Stimulated activated CD8-positive, alpha-beta memory T cell treated with anti-CD3 and anti-CD28 coated beads, Interleukin-2, amount 100 ng/mL, for 48 hours (primary cell): ENCODE measurements at places on chromosomes 5 and 9.

DNA sequence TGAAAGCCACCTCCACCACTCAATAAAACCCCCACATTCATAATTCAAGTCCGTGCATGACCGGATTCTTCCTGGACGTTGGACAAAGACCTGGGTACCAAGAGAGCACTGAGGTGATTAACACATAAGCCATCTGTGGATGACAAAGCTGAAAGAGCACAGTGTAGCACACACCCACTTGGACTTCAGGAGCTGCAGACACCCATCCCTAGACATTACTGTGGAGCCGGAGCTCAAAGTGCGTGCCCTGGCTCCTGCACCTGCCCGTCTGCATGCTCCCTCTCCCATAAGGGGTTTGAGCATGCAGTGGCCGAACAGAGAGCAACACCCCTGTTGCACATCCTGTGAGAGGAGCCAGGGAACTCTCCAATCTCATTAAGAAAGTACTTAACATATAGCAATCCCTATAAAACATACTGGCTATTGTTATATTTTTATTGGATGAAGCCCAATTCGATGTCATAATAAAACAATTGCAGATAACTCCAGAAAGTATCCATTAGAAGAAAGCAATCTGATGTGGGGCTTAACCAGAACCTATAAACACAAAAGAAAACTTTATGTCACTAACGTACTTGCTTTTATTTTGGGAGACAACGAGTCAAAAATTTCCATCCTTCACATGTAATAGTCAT, 1174.2 kb upstream of the C9orf72 start:
- DNase-seq = no peak

- DNase-seq = no peak
Observed at GRCh38 chr5:14588145-14588544, 6.6 kb downstream of the OTULINL start.

GRCh38 chr9:112065806-112066606, 109.1 kb downstream of the SUSD1 start:
- no peak for DNase-seq

DNA sequence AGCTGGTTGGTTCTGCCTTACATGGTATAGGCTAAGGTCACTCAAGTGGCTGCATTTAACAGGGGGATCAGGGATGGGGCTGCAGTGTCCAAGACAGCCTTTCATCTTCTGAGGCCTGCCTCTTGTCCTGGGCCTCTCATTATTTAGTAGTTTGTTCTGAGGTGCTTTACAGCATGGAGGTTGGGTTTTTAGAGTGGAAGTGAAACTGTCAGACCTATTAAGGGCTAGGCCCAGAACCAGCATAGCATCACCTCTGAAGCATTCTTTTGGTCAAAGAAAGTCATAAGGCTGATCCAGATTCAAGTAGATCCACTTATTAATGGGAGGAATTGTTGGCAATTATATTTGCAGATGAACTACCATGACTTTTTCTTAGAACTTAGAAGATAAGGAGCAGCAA, 146.0 kb upstream of the NMUR2 start:
- DNase-seq = no peak

- DNase-seq = no peak
Observed at GRCh38 chr5:95555553-95555952, 652 bp downstream of the ARSK start.

- no peak for DNase-seq
Observed at GRCh38 chr5:36007366-36007765, 16.2 kb upstream of the UGT3A1 start.

- no peak for DNase-seq
Observed at GRCh38 chr5:68227532-68228160, 12.1 kb downstream of the PIK3R1 start.

DNA sequence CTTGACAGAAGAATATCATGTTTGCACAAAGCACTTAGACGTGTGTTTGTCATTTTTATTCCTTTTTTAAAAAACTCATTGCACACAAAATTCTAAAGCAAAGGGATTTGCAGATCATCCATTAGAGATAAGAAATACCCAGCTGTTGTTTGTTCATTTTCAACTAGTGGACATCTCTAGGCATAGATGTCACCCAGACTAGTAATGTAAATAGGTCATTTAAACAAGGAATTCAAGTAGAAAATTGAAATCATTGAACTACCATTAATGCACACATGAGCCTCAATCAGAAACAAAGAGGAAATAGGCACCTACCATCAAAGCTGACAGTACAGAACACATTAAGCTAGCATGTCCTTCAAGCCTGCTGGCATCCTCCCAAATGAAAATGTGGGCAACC, 107.3 kb downstream of the OR2K2 start:
- DNase-seq = no peak

- no peak for DNase-seq
Observed at GRCh38 chr9:124797343-124798103, 20.6 kb downstream of the OLFML2A start.

GRCh38 chr9:114288193-114289091, 34.5 kb upstream of the ORM1 start:
- DNase-seq = no peak

DNA sequence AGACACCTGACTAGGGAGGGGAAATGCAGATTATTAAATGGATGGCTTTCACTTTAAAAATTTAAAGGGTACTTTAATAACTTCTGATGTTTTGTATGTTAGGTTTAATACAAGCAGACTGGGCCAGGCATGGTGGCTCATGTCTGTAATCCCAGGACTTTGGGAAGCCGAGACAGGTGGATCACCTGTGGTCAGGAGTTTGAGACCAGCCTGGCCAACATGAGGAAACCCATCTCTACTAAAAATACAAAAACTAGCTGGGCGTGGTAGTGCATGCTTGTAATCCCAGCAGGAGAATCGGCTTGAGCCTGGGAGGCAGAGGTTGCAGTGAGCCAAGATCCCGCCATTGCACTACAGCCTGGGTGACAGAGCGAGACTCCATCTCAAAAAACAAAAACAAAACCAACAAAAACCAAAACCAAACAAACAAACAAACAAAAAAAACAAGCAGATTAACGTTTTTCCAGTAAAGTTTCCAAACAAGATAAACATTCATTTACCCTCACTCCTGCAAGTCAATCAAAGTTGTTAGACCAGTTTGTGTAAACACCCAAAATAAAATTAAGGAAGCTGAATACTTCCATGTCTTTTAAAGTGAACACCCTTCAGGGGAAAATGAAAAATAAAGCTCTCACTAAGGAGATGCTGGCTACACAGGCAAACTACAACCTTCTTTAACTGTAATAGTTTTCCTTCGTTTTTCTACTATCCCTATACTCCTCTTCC, 14.1 kb downstream of the ETF1 start:
- DNase-seq = no peak

GRCh38 chr9:88737876-88738275, 202.9 kb downstream of the NXNL2 start:
- DNase-seq = no peak

DNA sequence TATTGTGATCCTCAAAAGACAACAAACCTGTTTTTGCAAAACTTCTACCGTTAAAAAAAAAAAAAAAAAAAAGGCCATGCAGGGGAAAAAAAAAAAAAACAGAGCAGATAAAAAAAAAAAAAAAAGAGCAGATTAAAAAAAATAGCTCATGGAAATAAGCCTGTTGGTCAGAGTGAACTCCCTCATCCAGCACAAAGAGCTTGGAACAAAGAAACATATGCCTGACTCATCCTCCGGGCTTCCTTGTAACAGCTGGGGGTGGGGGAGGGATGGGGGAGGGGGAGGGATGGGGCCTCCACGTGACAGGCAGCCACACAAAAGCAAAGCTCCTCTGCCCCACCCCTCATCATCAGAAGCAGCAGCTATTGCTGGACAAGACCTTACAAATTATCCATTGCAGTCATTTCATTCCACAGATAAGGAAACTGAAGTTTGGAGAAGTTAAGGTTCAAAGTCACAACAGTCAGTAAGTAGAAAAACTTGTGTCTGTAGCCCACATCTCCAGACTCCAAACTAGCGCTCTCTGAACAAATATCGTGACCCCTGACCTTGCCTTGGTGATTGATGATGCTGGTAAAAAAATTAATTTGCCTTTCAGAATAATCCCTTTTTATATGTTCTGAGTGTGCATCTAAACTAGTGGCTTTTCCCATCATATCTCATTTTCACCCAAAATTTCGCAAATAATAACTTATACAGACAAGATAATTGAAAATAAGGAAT, 38.9 kb downstream of the SLC35D2 start:
- DNase-seq = no peak

GRCh38 chr9:113187929-113188595, 33.0 kb downstream of the FKBP15 start:
- DNase-seq = no peak

GRCh38 chr5:181059297-181060230, 19.5 kb downstream of the BTNL9 start:
- DNase-seq = no peak

- DNase-seq = no peak
Observed at GRCh38 chr9:75601280-75601679, 289.2 kb upstream of the PCSK5 start.

- DNase-seq = no peak
Observed at GRCh38 chr5:159058716-159059636, 40.7 kb downstream of the EBF1 start.

GRCh38 chr5:144142139-144142823, 28.2 kb downstream of the YIPF5 start:
- DNase-seq = no peak

DNA sequence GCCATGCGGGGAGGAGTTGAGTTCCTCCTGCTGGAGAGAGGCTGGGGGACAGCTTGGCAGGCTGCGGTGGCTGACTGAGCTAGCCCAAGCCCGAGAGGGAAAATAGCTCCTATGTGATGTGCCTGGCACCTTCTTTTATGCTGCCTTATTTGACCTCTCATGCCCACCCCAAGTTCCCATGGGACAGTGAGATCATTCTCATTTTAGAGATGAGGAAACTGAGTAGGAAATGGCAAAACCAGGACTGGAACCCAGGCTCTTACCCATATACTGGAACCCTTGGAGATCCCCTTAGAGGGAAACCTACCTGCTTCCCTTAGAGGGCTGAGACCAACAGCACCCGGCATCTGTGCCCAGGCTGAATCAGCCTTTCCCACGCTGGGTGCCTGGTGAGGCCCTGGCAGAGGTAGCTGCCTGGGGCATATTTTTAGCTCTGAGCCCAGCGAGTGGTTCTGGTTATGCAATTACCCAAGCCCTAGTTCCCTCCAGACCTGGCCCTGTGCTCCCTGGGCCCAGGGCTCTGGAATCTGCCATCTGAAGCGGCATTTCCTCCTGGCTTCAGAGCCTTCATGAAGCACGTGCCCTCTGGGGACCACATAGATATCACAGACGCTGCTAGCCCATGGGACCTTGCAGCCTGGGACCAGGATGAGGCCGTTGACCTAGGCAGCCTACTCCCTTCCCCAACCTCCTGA, 23.6 kb downstream of the COL27A1 start:
- DNase-seq = no peak

- DNase-seq = no peak
Observed at GRCh38 chr9:109277451-109277850, 43.4 kb downstream of the EPB41L4B start.

- no peak for DNase-seq
Observed at GRCh38 chr5:133863857-133864585, 104.4 kb downstream of the C5orf15 start.

GRCh38 chr5:32201122-32201753, 27.1 kb upstream of the GOLPH3 start:
- no peak for DNase-seq

GRCh38 chr9:137575364-137575715, 3.4 kb downstream of the DPH7 start:
- no peak for DNase-seq

- no peak for DNase-seq
Observed at GRCh38 chr5:138258704-138259292, 15.6 kb downstream of the GFRA3 start.

DNA sequence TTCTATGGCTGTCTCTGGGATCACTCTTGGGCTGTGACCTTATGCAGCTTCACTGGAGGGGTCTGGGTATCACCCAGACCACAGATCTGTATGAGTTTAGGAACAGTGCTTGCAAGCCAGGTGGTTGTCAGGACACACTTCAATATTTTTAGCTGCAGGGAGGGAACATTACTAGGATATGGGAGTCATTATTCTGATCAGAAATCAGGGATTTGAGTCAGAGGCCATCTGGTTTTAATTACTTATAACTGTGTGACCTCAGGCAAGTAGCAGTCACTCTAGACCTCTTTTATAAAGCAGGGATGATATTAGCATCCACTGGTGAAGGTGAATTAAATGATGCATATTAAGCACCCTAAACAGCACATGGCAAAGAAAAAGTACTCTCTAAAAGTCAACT, 60.1 kb upstream of the NMUR2 start:
- DNase-seq = no peak

- DNase-seq = no peak
Observed at GRCh38 chr5:151106043-151106442, 25.2 kb upstream of the TNIP1 start.

DNA sequence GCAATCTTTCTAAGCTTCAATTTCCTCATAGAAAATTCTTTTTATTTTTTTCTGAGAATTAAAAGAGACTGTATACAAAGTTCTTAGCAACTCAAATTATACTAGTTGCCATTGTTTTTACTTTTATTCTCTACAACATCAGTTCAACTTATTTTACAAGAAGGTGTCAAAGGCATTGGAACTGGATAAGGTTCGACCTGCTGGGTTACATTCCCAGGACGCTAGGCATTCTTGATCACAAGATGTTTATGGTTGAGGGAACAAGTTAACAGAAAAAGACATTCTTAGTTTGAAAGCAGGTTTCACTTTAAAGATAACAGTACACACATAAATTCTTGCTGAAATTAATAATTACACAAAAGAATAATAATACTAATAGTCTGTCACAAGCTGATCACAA, 163.5 kb upstream of the SNX2 start:
- no peak for DNase-seq

DNA sequence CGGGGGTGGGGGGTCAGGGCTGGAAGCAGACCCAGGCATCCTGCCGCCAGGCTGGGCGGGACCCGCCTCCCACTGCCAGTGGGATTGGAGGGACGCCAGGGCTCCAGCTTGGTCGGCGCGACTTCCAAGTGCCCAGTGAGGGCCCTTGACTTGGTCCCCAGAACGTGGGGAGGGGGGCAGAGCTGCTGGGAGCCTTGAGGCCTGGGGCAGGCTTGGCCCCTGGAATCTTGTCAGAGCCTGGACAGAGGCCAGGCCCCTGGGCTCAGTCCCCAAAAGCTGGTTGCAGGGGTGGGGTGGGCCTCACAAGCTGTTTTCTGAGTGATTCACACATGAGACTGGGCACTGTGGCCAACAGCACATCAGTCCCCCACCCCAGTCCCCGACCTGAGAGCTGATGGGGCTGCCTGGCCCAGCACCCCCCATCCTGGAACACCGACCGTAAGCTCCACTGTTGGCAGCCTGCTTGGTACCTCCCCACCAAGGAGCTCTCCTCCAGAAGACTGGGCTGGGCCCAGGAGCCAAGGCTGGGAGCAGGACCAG, 526 bp downstream of the CLIC3 start:
- no peak for DNase-seq

DNA sequence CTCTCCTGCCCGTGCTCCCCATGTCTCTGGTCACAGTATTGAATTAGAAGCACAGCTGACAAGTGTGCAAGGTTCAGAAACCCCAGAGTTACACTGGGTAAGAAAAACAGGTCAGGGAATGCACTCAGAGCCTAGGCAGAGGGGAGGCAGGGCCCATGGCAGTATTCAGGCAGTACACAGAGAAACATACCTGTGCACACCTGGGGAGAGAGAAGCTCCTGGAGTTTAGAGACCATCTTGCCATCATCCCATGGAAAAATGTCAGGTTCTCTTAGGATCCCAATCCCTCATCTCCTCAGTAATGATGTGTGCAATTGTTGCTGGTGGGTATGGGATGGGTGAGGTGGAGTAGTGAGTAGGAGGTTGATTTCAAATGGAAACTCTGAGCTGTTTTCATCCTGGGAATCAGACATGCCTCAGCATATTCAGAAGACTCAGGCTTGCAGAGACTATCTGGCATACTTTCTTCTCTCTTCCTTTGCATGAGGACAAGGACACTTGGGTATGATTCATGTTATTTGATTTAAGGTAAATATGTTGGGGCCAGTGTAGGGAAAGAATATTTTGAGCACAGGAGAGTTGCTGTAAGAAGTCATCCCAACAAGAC, 228.5 kb downstream of the ESM1 start:
- DNase-seq = no peak
